LoVo (cell line): ENCODE measurements at places on chromosomes 4 and X.

DNA sequence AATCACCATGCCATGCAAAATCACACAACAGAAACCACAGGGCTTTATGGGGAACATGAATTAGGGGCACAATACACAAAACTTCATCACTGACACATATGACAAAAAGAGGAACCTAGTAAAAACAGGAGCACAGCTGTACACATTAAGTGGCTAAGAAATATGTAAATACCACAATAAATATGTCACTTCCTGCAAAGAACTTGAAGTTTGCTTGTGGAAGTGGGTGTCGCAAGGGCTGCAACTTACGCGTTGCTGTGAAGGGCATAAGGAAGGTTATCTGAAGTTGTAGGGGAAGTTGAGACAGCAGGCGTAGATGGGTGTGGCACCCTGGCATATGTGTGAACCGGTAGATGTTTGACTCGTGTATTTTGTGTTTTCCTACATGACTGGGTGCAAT lies 42.4 kb downstream of the CLCN4 start:
- DNase-seq: no peak

GRCh38 chr4:140668111-140668510 lies 88.1 kb downstream of the TBC1D9 start:
- DNase-seq: no peak

DNA sequence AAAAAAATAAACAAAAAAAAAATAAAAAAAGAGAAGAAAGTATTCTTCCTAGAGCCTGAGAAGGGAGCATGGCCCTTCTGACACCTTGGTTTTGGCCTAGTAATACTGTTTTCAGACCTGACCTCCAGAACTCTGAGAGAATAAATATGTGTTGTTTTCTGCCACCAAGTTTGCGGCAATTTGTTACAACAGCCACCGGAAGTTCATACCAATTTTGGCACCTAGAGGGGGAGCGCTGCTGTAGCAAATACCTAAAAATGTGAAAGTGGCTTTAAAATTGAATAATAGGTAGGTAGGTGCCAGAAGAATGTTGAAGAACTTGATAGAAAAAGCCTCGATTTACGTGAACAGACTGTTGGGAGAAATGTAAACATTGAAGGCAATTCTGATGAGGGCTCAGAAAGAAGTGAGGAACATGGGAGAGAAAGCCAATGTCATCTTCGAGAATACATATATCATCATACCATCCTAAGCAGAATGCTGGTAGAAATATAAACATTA lies 27.5 kb upstream of the SPACA5B start:
- no peak for DNase-seq

- no peak for DNase-seq
Measured at GRCh38 chrX:21728276-21728968, 29.5 kb downstream of the SMPX start.

DNA sequence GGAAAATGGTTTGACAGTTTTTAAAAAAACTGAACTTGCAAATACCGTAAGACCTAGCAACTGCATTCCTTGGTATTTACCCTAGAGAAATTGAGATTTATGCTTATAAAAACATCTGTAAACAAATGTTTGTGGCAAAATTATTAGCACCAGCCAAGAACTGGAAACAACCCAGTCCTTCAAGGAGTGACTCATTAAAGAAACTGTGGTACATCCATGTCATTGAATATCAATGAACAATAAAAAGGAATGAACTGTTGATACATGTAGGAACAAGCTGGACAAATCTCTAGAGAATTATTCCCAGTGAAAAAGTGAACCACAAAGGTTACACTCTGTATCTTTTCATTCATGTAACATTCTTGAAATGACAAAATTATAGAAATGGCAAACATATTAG lies 240.2 kb upstream of the ADAMTS3 start:
- DNase-seq: no peak

DNA sequence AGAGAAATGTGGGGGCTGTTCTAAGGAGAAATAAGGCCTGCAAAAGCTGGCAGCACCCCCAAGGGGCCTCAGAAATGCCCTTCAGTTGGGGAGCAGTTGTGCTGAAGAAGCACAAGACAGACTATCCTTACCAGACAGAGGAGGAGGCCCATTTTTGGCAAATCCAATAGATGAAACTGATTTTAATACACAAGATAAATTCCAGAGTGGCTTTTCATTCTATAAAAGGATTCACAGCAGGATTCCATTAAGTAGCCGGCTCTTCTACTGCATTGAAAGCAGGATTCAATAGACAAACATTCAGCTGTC lies 8.1 kb downstream of the SEPTIN6 start:
- no peak for DNase-seq

DNA sequence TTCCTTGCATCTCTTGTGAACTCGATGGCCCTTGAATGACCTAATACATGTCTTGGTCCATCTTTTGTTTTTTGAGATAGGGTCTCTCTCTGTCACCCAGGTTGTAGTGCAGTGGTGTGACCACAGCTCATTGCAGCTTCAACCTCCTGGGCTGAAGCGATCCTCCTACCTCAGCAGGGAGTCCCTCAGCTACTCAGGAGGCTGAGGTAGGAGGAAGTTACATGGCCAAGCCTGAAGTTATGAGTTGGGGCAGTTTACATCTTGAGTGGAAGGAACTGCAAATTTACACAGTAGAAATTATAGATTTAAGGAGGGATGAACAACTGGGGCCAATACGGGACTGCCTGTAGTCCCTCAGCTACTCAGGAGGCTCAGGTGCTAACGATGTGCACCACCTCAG lies 97.2 kb upstream of the METTL14 start:
- no peak for DNase-seq

DNA sequence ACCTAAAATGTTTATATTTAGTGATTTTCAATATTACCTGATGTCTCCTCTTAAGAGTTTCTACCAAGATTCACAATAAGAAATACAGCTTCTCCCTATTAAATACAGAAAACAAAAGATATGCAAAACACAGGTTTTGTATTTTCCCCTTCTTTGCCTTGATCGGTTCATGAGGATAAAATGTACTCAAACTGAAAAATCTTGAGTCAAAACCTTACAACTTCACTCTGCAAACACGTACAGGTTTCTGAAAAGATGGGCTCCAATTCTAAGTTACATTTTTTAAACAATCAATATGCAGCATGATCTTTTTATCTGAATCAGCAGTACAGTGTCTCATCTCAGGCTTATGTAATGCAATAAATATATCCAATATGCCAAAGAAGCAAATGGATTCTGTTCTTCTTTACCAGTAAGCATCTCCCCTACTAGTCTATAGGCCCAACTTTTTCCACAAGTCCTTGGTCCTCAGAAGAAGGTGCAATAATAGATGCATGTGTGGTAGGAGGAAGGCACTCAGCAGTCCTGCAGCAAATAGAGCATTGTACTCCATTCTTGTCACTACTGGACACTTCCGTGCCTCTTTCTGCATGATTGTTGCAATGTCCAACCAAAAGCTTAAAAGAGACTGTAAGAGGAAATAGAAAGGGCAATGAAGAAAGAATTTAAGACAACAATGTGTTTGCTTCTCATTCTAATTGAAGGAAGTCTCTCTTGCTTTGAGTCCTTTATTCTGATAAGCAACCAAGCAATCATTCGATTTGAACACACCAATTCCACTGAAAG lies 3.2 kb downstream of the MAPK10 start:
- no peak for DNase-seq

DNA sequence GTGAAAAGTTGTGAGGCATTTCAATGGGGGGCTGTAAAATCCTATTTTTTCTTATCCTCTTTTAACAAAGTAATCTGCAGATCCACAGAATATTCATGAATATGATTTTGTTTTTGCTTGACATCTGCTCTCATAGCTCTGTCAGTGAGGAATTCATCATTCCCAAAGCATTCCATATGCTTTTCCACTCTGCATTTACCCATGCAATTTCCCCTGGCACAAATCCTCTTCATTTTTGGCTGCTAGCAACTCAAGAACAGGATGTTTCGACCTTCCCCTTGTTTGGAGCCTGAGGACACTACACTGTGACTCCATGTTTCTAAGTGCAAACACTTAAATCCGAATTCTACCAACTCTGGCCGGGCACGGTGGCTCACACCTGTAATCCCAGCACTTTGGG lies 48.5 kb downstream of the KLHL15 start:
- no peak for DNase-seq
